Central memory CD8-positive, alpha-beta T cell (primary cell): ENCODE measurements at places on chromosomes 7 and 10.

DNA sequence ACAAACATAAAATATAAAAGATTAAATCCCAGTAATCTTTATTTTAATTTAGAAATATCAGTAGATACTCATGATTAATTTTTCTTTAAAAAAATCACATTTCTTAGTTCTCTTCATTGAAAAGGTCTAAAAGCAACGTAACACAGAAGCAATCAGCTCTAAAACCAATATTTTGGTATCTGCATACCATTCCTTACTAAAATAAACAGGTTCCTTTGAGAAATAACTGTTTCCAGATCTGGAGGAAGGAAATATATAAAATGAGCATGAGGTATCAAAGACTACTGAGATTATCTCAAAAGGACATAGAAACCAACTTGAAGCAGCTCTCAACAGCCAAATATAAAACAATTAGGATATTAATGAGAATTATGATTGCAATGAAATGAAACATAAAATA lies 301.0 kb upstream of the GNAI1 start:
- no peak for DNase-seq
- H3K4me3 ChIP-seq, result no peak overlapping the region
- H3K27me3 ChIP-seq, result no peaks in the 10 kb centered on the region
- no peaks in the 10 kb centered on the region for H3K36me3 ChIP-seq
- H3K4me1 ChIP-seq, result no peaks in the 10 kb centered on the region

- H3K27me3 ChIP-seq, result no peaks in the 10 kb centered on the region
- no peak overlapping the region for H3K4me3 ChIP-seq
- H3K27ac ChIP-seq, result no peak overlapping the region
- no peaks in the 10 kb centered on the region for H3K36me3 ChIP-seq
These were observed 159.3 kb upstream of the CNTNAP2 start for GRCh38 chr7:145957160-145957890.

- no peaks in the 10 kb centered on the region for H3K27me3 ChIP-seq
- no peak for DNase-seq
- H3K4me1 ChIP-seq, result no peaks in the 10 kb centered on the region
- no peak overlapping the region for H3K27ac ChIP-seq
- no peak overlapping the region for H3K4me3 ChIP-seq
These were observed 233.1 kb upstream of the IGFBP3 start for GRCh38 chr7:46153951-46154787.

DNA sequence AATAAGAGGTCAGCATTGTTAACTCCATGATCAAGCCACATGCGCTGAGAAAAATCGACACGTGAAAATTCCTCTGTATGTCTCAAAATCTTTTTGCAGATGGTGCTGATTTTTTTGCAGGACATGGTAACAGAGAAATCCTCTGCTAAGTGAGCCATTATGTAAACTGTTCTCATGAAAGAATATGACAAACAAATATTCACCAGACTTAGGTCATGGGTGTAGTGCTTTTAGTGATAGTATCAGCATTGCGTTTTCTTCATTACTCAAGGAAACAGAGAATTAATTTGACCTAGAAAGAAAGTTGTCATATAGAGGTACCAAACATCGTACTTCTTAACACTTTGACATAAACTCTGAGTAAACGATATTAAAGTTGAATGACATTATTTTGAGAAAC lies 34.7 kb downstream of the ADRB1 start:
- no peaks in the 10 kb centered on the region for H3K36me3 ChIP-seq
- DNase-seq, result no peak
- no peaks in the 10 kb centered on the region for H3K27me3 ChIP-seq

DNA sequence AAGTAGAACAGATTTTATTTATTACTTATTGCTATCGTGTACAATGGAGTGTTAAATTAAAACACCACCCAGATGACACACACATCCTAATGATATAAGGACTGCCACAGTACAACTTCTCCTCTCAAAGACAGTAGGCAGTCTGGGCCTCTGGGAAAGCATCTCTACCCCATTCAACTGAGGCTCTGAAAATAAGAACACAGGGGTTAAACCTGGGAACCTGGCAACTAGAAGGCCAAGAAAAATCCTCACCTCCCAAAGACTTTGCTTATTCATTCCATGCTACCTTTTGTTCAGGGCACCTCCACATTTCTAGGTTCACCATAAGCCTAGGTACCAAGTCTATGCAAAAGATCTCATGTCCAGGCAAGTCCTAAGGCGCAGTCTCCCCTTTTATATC lies 125.4 kb upstream of the FEZF1 start:
- no peaks in the 10 kb centered on the region for H3K27me3 ChIP-seq
- H3K4me3 ChIP-seq, result no peak overlapping the region
- no peaks in the 10 kb centered on the region for H3K36me3 ChIP-seq
- H3K27ac ChIP-seq, result no peak overlapping the region
- H3K4me1 ChIP-seq, result no peaks in the 10 kb centered on the region

GRCh38 chr10:117268258-117268657 lies 27.3 kb downstream of the SLC18A2 start:
- no peak overlapping the region for H3K4me3 ChIP-seq
- no peaks in the 10 kb centered on the region for H3K4me1 ChIP-seq
- H3K27me3 ChIP-seq, result peaks cover 7% of the 10 kb centered on the region

GRCh38 chr7:23246555-23246954 lies at the start of gene GPNMB:
GPNMB (plus strand) TSS chr7:23246775; CDS start chr7:23246858, 83 bp downstream.
- H3K36me3 ChIP-seq, result no peaks in the 10 kb centered on the region
- peaks cover 95% of the 10 kb centered on the region for H3K27me3 ChIP-seq
- no peak within 1 kb of the TSS for H3K27ac ChIP-seq
- DNase-seq, result no peak
